SJSA1 (cell line): ENCODE measurements at places on chromosomes 7 and 10.
A peak's percentile ranks its signal among the peaks of the same experiment; 100 is the strongest.

DNA sequence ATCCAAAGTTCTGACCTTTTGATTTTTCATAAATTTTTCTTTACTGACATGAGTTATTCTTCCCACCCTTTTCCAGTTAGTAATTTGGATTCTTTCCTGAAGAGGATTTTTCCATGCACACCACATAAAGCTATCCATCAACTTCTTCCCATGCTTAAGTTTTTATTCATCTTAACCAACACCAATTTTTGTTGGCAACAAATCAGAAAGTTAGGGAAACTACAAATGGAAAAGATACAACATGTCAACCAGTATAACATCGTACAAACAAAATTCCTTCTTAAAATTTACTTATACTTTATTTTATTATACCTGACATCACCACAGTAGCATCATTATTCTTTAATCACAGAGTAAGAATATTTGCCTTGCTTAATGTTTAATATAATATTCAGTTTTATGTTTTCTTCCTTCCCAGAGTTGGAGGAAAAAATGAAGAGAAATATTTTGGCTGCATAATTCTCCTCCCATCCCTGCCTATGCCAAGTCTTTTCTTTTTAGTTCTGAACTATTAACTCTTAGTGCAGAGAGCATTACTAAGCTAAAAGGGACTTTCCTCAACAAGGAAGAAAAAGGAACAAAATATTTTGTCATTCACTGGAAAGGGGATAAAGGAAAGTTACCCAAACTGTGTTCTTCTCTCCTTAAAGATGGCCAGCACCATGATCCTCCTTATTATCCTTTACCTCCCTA, 67.5 kb upstream of the MEOX2 start:
- no peak for DNase-seq

GRCh38 chr10:72740528-72740927, 48.6 kb downstream of the MCU start:
- DNase-seq: no peak

GRCh38 chr10:120948889-120949608, 97.9 kb downstream of the WDR11 start:
- DNase-seq: peak; percentile 29

DNA sequence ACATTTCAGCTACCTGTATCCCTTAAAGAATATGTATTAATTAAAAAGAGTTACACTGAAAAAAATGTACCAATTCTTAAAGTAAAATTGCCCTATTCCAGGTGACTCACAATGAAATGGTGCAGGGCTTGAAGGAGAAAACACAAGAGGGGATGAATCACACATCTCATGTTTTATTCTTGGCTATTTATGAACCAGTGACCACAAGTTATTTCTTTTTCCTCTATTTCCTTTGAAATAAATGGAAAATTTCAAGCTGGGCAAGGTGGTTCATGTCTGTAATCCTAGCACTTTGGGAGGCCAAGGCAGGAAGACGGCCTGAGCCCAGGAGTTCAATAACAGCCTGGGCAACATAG, 106.8 kb downstream of the UBE2H start:
- no peak for DNase-seq

DNA sequence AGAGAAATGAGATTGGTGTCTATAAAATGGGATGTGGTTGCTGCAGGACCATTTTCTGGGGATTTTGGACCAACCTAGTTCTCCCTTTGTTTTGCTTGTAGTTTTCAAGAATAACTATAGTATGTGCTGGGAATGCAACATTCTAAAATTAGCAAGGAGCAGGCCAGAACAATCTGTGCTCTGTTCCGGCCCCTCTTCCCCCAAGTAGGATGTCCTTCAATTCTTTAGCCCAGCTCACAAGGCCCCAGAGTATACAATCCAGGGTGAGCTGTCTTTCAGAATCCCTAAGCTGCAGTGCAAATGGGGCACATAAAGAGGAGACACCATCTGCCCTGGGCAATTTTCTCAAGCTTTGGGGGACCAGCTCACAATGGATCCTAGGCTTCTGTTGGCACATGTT, 809.1 kb downstream of the TNS3 start:
- no peak for DNase-seq

- no peak for DNase-seq
Observed at GRCh38 chr10:26157734-26158133, 58.8 kb upstream of the GAD2 start.

GRCh38 chr10:119274519-119275045, 67.2 kb downstream of the GRK5 start:
- DNase-seq: peak; percentile 67

GRCh38 chr7:298743-299142, 8.8 kb downstream of the FOXL3 start:
- DNase-seq: no peak

DNA sequence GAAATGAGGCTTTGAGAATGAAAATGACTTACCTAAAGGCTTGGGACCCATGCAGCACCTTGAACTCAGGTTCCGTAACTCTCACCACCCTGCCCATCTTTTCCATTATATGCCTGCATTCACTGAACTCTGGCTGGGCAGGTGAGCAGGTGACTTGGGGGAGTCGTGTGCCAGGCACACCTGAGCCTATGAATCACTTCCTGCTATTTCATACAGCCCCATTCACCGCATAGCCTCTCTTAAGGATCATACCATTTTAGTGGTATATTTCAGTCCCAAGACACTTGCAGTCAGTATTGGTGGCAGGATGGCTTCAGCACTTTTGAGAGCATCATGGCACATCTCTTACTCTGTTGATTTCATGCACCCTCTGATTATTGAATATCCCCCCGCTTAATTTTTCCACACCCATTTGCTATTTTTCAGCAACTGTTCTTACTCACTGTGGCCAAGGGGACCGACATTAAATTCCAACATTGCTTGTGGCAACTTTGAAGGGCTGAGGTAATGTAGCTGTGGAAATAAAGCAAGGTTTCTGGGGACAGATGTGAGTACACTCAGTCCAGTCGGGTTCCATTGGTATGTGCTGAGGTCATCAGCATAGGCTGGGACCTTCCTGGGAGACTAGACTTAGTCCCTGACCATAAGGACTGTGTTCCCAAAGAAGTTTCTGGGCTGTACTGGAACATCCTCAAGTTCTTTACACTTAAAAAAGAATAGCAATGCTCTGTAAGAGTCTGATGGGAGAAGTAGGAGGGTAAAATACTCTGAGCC, 39.8 kb upstream of the ZNF438 start:
- DNase-seq: no peak

GRCh38 chr7:7157177-7157886, 25.0 kb upstream of the C1GALT1 start:
- DNase-seq: peak; percentile 51

GRCh38 chr10:61835069-61835945, 66.2 kb upstream of the ARID5B start:
- peak; percentile 71 for DNase-seq

DNA sequence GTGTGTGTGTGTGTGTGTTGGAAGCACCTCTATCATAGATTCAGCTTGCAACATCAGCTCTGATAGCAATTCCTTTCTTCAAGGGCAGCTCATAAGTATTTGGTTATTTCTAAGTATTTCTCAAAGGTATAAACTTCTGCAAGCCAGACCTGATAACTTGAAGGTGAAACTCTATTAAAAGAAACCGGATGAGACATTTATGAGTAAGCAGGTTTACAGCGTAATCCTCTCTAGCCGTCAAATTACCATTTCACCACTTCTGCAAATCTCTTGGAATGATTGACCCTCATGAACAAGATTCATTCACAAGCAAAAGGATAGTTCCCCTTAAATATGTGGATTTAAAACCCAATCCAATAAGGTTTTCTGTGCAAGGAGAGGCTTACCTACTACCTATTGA, 23.1 kb downstream of the PDE1C start:
- DNase-seq: no peak

DNA sequence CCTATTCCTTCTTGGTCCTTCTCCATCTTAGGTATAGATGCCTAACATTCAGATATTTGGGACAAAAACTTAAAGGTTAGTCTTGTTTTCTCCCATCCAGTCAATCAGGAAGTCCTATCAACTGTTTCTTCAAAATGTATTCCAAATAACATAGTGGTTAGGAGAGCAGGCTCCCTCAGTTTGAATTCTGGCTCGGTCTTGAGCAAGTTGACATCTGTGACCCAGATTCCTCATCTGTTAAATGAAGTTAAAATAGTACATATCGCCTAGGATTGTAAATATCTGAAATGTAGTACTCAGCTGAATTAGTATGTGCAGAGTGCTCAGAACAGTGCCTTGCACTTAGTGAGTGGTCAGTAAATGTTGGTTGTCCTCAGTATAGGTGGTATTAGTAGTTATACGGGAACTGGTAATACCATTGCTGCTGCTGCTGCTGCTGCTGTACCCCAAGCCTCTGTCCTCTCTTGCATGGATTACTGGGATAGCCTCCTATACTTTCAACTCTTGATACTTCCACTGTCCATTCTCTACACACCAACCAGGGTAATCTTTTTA, 58.6 kb downstream of the RALA start:
- no peak for DNase-seq

DNA sequence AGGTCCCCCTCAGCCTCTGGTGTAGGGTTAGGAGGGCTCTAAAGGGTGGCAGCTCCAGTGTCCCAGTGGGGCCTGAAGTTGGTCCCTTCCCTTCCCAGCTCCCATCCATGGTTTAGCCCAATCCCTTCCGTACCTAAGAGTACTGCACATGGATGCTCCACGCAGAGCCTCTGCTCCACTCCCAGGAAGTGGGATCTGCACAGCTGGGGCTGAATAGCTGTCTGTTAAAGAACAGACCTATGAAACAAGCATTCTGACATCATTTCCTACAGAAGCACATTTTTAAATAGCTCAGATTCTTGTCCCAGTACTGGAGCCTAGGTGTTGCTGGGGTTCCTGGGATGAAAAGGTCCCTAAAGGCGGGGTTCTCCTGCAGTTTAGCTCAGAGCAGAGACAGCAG, 135.9 kb downstream of the ZMYND11 start:
- DNase-seq: no peak

- peak; percentile 75 for DNase-seq
Observed at GRCh38 chr10:76428551-76429367, 997.3 kb downstream of the LRMDA start.

- DNase-seq: no peak
Observed at GRCh38 chr7:27575613-27576012, 87.1 kb downstream of the HIBADH start.

- DNase-seq: peak; percentile 24
Observed at GRCh38 chr10:63409465-63410027, 56.2 kb downstream of the JMJD1C start.

DNA sequence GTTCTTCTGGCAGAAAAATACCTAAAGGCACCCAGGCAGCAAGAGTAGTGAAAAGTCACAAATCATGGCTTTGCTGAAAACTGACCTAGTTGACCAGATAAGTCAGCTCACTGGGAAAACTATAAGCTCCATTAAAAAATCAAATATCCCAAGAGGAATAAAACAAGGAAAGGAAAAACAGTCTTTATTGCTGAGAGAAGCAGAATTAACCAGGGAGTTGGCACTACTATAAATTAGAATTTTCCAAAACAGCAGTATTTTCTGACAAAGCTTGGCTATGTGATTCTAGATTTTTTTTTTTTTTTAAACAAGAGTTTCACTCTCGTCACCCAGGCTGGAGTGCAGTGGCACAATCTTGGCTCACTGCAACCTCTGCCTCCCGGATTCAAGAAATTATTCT, 12.6 kb downstream of the CCDC172 start:
- no peak for DNase-seq

DNA sequence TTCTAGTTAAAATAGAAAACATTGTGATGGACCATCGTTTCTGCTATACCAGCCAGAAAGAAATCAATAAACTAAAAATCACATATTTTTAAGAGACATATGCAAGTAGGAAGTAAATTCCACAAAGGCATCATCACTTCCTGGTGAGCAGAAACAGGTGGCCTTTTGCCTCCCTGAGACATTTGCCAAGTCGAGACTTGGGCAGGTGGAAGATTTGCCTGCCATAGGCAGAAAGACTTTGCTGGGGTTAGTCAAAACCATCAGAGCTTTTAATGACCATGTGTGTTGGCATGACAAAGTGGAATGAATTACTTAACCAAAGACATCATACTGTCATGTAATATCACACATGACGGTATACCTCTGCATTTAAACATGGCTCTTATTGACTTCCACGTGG, 66.0 kb upstream of the FGL2 start:
- DNase-seq: no peak

DNA sequence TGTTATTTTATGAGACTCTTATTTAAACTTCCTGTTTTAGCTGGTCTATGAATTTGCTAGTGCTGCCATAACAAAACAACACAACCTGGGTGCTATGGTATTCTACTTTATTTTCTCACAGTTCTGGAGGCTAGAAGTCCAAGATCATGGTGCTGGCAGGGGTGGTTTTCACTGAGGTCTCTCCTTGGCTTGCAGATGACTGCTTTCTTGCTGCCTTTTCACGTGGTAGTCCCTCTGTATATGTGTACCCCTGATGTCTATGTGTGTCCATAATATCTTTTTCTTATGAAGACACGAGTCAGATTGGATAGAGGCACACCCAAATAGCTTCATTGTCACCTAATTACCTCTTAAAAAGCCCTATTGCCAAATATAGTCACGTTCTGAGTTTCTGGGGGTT, 270.5 kb downstream of the BMPER start:
- DNase-seq: no peak

DNA sequence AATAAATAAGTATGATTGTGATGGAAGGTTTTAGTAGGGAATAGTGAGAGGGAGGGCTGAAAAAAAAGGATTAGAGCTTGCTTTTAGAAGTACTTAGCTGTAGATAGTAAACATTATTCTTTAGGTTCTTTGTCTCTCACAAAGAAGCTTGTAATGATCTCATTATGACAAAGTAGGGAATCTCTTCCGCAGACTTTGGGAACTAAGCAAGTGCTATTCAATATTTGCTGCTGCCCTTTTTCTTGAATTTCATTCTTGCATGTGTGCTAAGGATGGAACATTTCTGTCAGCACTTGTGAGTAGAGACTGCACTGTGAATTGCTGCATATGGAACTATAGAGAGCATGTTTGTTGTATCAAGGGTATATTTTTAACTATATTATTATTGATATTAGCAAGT, 173.4 kb downstream of the ST7 start:
- DNase-seq: peak; percentile 23

DNA sequence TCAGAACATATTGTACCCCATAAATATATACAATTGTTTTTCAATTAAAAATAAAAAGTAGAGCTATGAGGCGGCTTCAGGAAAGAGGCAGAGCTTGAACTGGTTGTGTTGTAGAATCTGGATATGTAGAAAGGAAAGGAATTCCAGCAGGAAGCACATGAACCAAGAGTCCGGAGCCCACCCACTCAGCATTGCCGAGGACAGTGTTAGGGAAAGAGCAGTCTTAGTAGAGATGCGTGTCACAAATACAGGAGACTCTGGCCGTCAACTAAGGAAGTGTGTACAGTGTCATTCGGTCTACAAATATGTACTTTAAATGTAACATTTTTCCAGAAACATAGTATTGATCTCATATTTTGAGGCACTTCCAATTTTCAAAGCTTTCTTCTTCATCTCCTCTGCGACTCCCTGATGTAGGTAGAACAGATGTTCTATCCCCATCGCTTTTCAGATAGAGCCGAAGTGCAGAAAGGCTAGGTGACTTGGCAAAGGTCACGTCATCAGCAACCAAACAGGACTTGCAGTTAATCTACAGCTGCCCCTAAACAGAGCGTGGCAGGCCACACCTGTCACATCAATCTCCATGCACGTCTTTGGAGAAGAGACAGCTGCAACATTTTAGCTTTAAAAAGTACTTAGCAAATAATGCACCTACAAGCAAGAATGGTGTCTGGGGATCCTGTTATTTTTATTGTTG, 25.3 kb upstream of the GJD4 start:
- no peak for DNase-seq
